ENCODE measurements at places on chromosomes 7 and 10. TPM values are rescaled to one million over a fixed set of nuclear protein-coding genes. Genes with fewer than 3 reads are reported as not detected.

CPA4 gene
- 4.1 TPM for total RNA-seq

STEAP1 gene
- 0.27 TPM for total RNA-seq

- H3K27ac ChIP-seq, result no peak overlapping the region
- H3K4me3 ChIP-seq, result no peak overlapping the region
- H3K27me3 ChIP-seq, result no peaks in the 10 kb centered on the region
- DNase-seq, result no peak
- peaks cover 53% of the 10 kb centered on the region for H3K4me1 ChIP-seq
These were observed 3.9 kb upstream of the DEPP1 start for GRCh38 chr10:44982496-44982895.

DNA sequence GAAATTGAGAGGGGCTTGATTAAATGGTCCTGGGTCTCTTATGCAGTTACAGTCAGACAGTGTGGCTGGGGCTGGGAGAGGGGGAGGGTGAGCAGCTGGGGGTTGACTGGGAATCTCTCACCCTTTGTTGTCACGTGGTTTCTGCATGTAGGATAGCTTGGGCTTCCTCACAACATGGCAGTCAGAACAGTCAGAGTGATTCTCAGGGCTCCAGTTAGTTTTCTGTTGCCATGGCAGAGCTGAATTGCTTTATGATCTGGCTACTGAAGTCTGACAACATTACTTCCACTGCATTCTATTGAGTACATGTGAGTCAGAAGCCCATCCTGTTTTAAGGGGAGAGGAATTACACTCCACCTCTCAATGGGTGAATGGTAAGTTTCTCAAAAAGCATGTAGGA, 102.7 kb downstream of the WDR11 start:
- peaks cover 12% of the 10 kb centered on the region for H3K36me3 ChIP-seq
- H3K4me3 ChIP-seq, result no peak overlapping the region
- H3K27ac ChIP-seq, result no peak overlapping the region
- DNase-seq, result no peak
- H3K27me3 ChIP-seq, result no peaks in the 10 kb centered on the region

LRIT1 gene
- not detected for total RNA-seq

DNA sequence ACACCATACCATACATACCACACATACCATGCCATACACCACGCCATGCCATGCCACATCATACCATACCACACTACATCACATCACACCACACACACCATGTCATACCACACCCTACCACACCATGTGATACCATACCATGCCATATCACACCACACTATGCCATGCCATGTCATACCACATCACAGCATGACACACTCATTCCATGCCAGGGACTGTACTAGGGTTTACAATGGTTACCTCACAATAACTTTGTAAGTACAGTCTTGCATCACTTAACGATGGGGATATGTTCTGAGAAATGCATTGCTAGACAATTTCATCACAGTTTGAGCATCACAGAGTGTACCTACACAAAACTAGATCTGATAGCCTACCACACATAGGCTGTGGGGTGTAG, 14.5 kb downstream of the PYROXD2 start:
- H3K27me3 ChIP-seq, result no peaks in the 10 kb centered on the region
- peaks cover 4% of the 10 kb centered on the region for H3K4me1 ChIP-seq
- H3K4me3 ChIP-seq, result no peak overlapping the region
- DNase-seq, result no peak
- no peak overlapping the region for H3K27ac ChIP-seq

- H3K4me1 ChIP-seq, result peaks cover 3% of the 10 kb centered on the region
- H3K27ac ChIP-seq, result peak overlapping the region; percentile 69
- H3K36me3 ChIP-seq, result peaks cover 8% of the 10 kb centered on the region
- no peak for DNase-seq
- peaks cover 2% of the 10 kb centered on the region for H3K27me3 ChIP-seq
These were observed 486.3 kb upstream of the PCDH15 start for GRCh38 chr10:55287346-55287745.

DNA sequence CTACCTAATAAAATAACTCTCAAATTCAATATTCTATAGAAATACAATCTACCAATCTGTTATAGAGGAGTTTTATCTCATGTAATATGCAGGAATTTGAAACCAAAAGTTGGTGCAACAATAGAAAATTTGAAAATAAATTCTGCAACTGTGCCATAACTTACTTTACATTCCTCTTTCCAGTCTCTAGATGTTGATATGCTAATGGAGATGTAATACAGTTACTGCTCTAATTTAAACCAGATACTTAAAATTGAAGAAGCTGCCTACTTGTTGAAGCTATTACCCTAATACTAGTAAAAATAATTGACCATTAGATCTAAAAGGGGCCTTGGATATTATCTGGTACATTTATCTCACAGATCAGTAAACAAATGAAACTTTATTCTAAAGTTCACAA, 1.4 kb downstream of the ENKUR start:
- H3K27me3 ChIP-seq, result no peaks in the 10 kb centered on the region
- H3K36me3 ChIP-seq, result peaks cover 6% of the 10 kb centered on the region
- H3K4me3 ChIP-seq, result no peak overlapping the region
- no peak overlapping the region for H3K27ac ChIP-seq
- DNase-seq, result no peak

DNA sequence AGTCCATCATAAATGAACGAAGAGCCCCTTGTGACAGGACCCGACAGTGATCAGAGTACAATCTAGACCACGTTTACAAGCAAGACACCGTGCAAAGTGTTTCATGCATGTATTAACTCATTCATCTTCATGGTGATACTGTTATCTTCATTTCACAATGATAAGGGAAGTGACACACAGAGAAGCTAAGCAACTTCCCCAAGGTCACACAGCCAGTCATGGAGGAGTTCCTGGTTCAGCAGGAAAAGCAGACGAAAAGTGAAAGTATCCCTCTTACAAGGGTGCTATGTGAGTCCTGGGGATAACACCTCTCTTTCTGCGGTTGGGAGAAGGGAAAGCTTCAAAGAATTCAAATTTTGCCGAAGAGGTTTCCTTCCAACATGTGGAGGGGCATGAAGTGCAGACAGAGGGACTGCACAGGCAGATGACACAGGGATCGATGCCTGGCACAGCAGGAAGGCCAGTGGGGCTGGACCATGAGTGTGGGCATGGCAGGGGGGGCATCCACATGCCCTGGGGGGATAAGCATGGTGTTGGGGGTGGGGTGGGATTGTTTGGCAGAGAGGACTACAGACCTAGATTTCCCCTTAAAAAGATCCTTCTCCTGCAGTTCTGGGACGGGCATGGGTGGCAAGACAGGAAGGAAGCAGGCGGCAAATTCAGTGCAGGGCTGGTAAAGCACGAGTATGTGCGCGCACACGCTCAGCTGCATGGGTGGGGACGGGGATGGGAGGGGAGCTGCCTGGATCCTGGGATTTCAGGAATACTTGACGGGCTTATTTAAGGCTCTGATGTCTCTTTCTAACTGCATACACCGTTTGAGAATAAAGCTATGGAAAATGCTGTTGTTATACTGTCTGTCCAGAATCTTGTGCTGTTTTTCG, 33.5 kb upstream of the DDC start:
- H3K4me3 ChIP-seq, result no peak overlapping the region
- H3K27ac ChIP-seq, result no peak overlapping the region
- H3K4me1 ChIP-seq, result no peaks in the 10 kb centered on the region
- H3K36me3 ChIP-seq, result peaks cover 20% of the 10 kb centered on the region
- H3K27me3 ChIP-seq, result no peaks in the 10 kb centered on the region
- DNase-seq, result no peak

FAM237B gene
- total RNA-seq, result not detected

LIPM gene
- not detected for total RNA-seq

GRCh38 chr10:61000769-61001730, 57.1 kb upstream of the RHOBTB1 start:
- peaks cover 21% of the 10 kb centered on the region for H3K4me1 ChIP-seq
- peak overlapping the region; percentile 85 for H3K4me3 ChIP-seq
- peak overlapping the region; percentile 80 for H3K27ac ChIP-seq
- peak; percentile 48 for DNase-seq
- H3K36me3 ChIP-seq, result no peaks in the 10 kb centered on the region
- H3K27me3 ChIP-seq, result no peaks in the 10 kb centered on the region

GRCh38 chr10:480498-480927, 209.0 kb downstream of the DIP2C start:
- H3K27ac ChIP-seq, result no peak overlapping the region
- no peak overlapping the region for H3K4me3 ChIP-seq
- H3K27me3 ChIP-seq, result no peaks in the 10 kb centered on the region
- no peak for DNase-seq
- peaks cover 16% of the 10 kb centered on the region for H3K36me3 ChIP-seq

DNA sequence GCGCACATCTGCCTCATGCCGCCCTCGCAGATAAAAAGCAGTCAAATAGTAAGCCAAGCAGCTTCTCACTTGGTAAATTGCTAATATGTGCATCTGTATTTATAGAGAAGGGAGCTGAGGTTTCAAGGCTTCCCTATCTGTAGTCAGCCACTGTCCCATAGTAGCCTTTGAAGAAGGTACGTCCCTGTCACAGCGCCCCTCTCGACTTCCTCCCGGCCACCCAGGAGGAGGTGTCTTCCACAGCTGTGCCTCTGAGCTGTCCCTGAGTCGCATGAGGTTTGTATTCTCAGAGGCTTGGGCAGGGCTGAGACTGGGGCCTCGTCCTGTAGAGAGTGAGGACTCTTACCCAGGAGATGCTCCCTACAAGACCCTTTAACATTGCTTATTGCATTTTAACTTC, 49.0 kb downstream of the SPOCK2 start:
- no peaks in the 10 kb centered on the region for H3K36me3 ChIP-seq
- peak overlapping the region; percentile 39 for H3K27ac ChIP-seq
- H3K4me3 ChIP-seq, result no peak overlapping the region

GRCh38 chr10:118922226-118922625, 107.3 kb upstream of the NANOS1 start:
- H3K4me3 ChIP-seq, result no peak overlapping the region
- no peaks in the 10 kb centered on the region for H3K36me3 ChIP-seq
- H3K4me1 ChIP-seq, result peaks cover 8% of the 10 kb centered on the region
- H3K27ac ChIP-seq, result no peak overlapping the region

- no peaks in the 10 kb centered on the region for H3K36me3 ChIP-seq
- peaks cover 17% of the 10 kb centered on the region for H3K4me1 ChIP-seq
- no peak overlapping the region for H3K27ac ChIP-seq
- DNase-seq, result no peak
These were observed 295.6 kb downstream of the AUTS2 start for GRCh38 chr7:69893906-69894305.

- no peaks in the 10 kb centered on the region for H3K4me1 ChIP-seq
- no peaks in the 10 kb centered on the region for H3K36me3 ChIP-seq
- no peak overlapping the region for H3K4me3 ChIP-seq
- H3K27me3 ChIP-seq, result peaks cover 6% of the 10 kb centered on the region
- no peak overlapping the region for H3K27ac ChIP-seq
These were observed 146.7 kb downstream of the GRM3 start for GRCh38 chr7:86790383-86790782.

CYP2C8 gene
- 5.8 TPM for total RNA-seq

DNA sequence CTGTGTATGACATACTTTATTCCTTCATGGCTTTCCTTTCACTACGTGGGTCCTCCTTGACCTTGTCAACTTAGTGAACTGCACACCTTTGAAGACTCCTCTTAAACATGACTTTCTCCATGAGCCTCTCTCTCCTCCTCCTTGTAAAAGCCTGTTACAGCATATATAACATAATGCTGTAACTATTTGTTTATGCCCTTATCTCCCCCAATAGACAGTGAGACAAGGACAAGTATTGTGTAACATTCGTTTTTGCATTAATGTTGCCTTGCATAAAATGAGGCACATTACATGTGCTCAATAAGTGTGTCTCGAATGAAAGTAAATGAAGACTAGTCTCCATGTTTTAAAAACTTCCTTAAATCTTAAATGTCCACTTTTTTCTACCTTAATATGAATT, 4.3 kb upstream of the LAMB1 start:
- peaks cover 37% of the 10 kb centered on the region for H3K4me1 ChIP-seq
- DNase-seq, result no peak
- no peak overlapping the region for H3K4me3 ChIP-seq
- H3K27me3 ChIP-seq, result no peaks in the 10 kb centered on the region

CHN2 gene
- total RNA-seq, result 8.0 TPM

POLL gene
- 44.5 TPM for total RNA-seq

GRCh38 chr10:70596860-70597809, 5.4 kb downstream of the PRF1 start:
- no peak overlapping the region for H3K4me3 ChIP-seq
- peak overlapping the region; percentile 56 for H3K27ac ChIP-seq
- DNase-seq, result no peak
- no peaks in the 10 kb centered on the region for H3K36me3 ChIP-seq

CTNNA3 gene
- 14.2 TPM for total RNA-seq

DNA sequence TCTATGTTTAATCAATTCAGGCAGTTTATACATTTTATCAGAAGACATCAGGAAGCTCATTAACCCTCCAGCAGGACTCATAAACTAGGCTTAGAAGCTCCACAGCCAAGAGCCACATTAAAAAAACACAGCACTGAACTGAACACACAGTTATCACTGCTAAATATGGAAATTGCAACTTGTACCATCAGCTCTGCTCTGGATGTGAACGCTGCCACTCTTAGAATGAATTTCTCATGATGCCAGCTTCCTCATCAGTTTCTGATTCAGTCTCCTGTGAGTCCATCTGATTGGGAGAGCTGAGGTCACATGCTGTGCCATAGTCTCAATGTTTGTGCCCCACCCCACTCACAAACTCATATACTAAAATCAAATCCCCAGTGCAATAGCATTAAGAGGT, 17.1 kb upstream of the ING3 start:
- no peak overlapping the region for H3K4me3 ChIP-seq
- H3K4me1 ChIP-seq, result no peaks in the 10 kb centered on the region
- DNase-seq, result no peak
- H3K36me3 ChIP-seq, result no peaks in the 10 kb centered on the region
- H3K27ac ChIP-seq, result no peak overlapping the region

GRCh38 chr10:51020200-51020599, 54.1 kb upstream of the PRKG1 start:
- DNase-seq, result no peak
- no peaks in the 10 kb centered on the region for H3K27me3 ChIP-seq
- no peak overlapping the region for H3K27ac ChIP-seq
- H3K4me1 ChIP-seq, result peaks cover 8% of the 10 kb centered on the region

- no peaks in the 10 kb centered on the region for H3K36me3 ChIP-seq
- H3K4me1 ChIP-seq, result no peaks in the 10 kb centered on the region
- H3K27me3 ChIP-seq, result peaks cover 19% of the 10 kb centered on the region
These were observed 48.1 kb upstream of the PLEKHA1 start for GRCh38 chr10:122326385-122326784.

GRCh38 chr10:77144656-77145055, 493.0 kb downstream of the KCNMA1 start:
- H3K4me3 ChIP-seq, result no peak overlapping the region
- H3K27ac ChIP-seq, result no peak overlapping the region
- peaks cover 22% of the 10 kb centered on the region for H3K4me1 ChIP-seq
- H3K36me3 ChIP-seq, result no peaks in the 10 kb centered on the region

BBIP1 gene
- 16.5 TPM for total RNA-seq

All from mesothelial cell of epicardium (in vitro differentiated cells).